ENCODE measurements at places on chromosomes 3 and 15.

DNA sequence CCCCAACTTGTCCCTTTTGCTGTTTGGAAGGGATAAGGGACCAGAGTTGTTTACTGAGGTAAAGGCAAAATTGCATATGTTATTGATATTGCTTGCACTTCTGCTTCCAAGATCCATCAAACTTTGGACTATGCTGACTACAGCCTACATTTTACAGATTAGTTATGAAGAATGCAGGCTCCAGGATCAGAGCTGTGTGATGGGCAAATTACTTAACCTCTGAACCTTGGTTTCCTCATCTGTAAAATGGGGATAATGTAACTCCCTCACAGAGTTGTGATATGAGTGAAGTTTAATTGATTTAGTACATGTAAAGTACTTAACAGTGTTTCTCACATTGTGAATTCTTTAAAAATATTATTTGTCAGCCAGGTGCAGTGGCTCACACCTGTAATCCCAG is 15.9 kb downstream of the FAIM start:
- no peak for DNase-seq

DNA sequence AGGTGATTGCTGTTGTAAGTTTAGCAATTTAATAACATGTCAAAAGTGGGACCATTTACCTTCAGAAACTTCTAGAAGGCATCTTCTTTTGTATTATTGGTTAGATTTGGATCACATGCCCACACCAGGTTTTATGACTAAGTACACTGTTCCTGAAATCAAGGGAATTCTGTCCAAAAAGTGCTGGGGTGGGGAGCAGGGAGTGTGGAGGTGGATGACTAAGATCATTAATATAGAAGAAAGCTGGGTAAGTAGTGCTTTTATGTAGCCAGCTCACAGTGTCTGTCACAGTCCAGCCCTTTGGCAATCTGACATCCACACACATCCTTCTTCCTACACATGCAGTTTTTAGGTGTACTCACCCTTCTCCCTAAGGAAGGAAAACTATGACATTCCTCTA is 120.0 kb downstream of the TMCO5A start:
- DNase-seq = no peak

- no peak for DNase-seq
These were observed 879.9 kb downstream of the TUSC7 start for GRCh38 chr3:117589454-117589853.

GRCh38 chr3:180311242-180311641 is 274.5 kb upstream of the PEX5L start:
- no peak for DNase-seq

GRCh38 chr3:72938471-72939265 is 50.8 kb downstream of the GXYLT2 start:
- peak; percentile 59 for DNase-seq
